ENCODE measurements at places on chromosomes 5 and 9.

GRCh38 chr5:1780614-1780930, 19.1 kb downstream of the MRPL36 start:
- no peak for DNase-seq

DNA sequence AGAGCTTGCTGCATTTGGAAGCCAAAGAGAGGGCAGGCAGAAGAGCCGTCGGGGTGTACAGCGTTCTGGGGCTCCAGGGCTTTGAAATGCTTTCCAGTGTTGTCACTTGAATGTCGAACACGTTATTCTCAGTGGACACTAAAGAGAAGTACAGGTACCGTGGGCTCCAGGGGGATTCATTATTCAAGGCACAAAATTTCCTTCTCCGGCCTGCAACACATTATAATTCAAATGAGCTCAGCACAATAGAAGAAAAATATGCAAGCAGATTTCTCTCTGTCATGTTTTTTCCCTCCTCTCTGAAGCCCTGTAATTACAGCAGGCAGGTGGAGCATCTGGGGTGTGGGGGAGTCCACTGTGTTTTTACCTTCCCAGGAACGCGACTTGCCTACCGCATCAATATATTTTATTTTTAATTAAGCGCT, 293.1 kb downstream of the ZSWIM6 start:
- no peak for DNase-seq

GRCh38 chr9:78713614-78714405, 416.9 kb downstream of the PSAT1 start:
- no peak for DNase-seq

DNA sequence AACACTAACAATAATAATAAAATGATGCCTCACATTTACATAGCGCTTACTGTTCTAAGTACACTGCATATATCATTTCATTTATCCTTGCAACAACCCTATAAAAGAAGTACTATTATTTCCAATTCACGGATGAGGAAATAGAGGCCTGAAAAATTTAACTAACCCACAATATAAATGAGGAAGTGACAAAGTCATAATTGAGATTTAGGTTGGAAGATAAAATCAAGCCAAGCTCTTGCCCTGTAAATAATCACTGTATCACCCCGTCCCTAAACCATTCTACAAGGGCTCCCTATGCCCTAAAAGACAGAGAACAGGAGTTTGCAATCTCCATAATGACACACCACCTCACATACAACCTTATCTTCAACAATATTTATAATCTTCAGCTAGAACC, 49.6 kb downstream of the STRBP start:
- no peak for DNase-seq

GRCh38 chr9:14362175-14362574, 48.2 kb upstream of the NFIB start:
- DNase-seq: no peak

- DNase-seq: peak; percentile 51
Measured at GRCh38 chr9:20683351-20684034, 566 bp upstream of the FOCAD start.

GRCh38 chr9:77987081-77987656, 44.4 kb downstream of the GNAQ start:
- no peak for DNase-seq

DNA sequence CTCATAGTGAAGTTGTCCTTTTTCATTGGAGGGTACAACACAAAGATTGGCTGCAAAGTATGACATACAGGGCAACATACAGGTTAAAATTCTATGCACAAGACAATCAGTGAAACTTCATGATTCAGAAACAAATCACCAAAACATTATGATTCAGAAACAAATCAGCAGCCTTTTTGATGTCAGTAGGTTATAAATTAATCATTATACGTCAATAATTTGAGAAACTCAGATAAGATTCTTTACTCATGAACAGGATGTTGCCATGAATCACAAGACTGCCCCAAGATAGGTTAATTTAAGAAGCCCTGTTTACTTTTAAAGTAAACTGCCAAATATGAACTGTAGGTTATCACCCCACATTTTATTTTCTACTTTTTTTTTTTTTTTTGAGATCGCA, 62.2 kb upstream of the IL33 start:
- no peak for DNase-seq

- no peak for DNase-seq
Measured at GRCh38 chr9:82154573-82154972, 166.0 kb downstream of the SPATA31D1 start.

GRCh38 chr9:94692601-94693000, 33.9 kb upstream of the AOPEP start:
- peak; percentile 47 for DNase-seq

- no peak for DNase-seq
Measured at GRCh38 chr9:33921967-33922895, 105.3 kb downstream of the UBE2R2 start.

- DNase-seq: no peak
Measured at GRCh38 chr9:4836676-4837075, 43.9 kb downstream of the RCL1 start.

DNA sequence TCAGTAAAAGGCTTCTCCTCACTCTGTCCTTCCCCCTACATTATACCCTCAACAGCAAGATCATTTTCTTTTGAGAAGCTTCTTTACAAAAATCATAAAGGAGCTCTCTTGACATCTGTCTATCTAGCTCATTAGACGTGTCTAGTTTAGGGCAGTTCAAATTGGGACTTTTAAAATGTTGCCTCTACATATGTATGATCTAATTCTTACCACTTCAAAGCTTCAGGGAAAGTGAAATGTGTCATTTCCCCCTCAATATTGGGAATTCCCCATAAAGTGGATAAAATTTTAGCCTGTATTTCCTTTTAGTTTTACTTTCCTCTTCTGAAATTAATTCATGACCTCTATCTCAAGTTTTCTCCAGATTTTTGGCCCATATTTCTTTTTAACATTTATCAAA, 323.7 kb downstream of the ARRDC3 start:
- DNase-seq: no peak

DNA sequence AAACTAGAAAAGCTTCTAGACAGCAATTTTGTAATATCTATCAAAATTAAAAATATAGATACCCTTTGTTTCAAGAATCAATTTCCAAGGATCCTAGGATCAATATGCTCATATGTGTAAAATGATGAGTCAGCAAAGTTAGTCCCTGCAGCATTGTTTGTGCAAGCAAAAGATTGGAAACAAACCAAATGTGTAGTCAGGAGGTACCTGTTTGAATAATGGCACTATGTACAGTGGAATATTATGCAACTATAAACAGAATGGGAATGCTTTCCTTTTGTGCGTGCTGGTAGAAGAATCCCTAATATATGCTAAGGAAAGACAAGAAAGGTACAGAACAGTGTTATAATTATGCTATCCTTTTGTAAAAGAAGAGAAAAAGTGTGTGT, 58.5 kb upstream of the PJA2 start:
- no peak for DNase-seq

GRCh38 chr5:31396611-31397295, 135.1 kb downstream of the DROSHA start:
- no peak for DNase-seq

GRCh38 chr9:136047775-136048559, 47.1 kb downstream of the NACC2 start:
- no peak for DNase-seq

DNA sequence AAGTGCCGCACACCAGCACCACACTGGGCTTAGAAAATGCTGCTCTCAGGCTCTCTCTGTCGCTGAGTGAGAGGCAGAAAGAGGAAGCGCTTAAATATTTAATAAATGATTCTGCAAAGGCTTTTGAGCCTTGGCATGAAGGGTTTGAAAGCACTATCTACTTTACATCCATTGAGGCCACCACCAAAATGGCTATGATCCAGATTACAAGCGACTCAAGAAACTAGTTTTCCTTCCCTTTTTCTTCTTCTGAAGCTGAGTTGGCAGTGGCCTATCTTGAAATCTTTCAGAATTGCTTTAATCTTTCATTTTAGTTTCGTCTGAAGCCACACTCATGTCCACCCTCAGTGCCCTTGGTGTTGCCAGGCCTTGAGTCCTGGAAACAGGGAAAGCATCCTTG, 59.5 kb downstream of the EBF1 start:
- no peak for DNase-seq

DNA sequence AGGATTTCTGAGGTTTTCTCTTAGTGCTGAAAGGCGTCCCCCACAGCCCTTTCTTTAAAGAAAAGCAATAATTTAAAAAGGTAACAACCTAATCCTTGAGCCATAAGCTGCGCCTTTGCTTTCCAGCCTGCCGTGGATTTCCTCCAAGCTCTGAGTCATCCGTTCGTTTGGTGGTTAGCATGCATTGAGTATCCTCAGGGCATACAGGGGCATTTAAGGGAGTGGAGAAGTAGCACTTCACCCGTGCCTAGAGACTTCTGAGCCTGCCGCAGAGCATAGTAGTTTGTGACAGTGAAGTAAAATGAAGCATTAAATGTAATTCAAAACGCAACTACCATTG, 892 bp upstream of the TNC start:
- DNase-seq: peak; percentile 88

DNA sequence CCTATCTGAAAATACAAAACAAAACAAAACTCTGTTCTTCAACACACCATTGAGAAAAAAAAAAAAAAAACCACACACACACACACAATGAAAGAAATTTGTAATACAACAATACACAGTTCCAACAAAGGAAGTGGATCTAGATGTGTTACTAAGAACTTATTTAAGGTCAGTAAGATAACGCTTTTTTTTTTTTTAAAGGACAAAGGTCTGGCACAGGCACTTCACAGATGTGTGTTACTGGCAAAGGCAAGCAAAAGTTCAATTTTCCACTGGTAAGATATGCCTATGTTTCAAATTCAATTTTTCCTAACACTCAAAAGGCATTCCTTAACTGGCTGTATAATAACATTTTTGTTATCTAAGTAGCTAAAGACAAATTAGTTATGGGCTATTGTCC, 3.6 kb downstream of the RFK start:
- no peak for DNase-seq

- DNase-seq: no peak
Measured at GRCh38 chr5:55620009-55620765, 85.4 kb upstream of the PLPP1 start.

DNA sequence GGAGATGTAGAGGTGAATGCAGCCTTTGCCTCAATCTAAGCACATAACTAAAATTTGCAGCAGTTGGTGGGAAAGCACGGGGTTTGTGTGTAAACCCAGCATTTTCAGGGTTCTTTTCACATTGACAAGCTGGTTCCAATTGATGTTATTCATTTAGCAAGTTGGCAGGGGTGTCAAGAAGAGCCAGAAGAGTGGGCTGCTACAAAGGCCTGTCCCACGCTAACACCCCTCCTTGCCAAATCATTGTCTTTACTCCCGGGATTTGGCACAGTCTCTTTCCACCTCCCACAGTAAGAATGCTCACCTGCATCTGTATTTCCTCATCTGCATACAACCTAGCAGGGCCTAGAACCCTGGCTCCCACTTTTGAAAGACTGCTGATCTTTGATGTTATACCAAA, 11.8 kb downstream of the RGMB start:
- no peak for DNase-seq

- DNase-seq: no peak
Measured at GRCh38 chr5:121292664-121293063, 559.0 kb upstream of the FTMT start.

DNA sequence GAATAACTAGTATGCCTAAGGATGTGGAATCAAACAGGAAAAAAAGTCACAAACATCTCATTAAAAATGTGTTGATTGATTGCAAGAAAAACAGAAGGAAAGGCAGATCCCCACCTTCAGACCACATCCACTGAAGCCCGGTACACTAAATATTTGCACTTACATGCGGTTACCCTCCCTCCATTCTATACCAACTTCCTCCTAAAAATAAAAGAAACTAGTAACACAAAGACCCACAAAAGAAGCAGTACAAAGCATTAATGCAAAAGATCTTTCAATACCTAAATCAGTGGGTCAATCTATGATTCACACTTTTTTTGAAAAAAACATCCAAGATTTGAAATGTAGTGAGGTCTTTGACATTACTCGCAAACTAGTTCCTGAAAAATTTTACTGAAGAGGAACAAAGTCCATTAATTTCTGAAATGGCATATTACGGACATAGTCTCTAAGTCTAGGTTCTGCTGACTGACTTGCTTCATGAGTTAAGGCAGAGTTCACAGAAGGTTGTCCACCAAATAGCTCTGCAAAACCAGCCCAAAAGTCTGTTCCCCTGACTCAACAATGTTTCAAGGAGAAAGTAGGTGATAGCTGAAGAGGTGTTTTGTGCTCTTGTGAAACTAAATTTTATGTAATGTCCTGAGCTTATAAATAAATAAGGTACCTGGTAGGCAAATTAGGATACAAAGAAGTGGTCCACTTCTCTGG, 100.7 kb downstream of the PAM start:
- DNase-seq: no peak

- peak; percentile 9 for DNase-seq
Measured at GRCh38 chr9:136409557-136410455, 608 bp downstream of the ENTR1 start.

DNA sequence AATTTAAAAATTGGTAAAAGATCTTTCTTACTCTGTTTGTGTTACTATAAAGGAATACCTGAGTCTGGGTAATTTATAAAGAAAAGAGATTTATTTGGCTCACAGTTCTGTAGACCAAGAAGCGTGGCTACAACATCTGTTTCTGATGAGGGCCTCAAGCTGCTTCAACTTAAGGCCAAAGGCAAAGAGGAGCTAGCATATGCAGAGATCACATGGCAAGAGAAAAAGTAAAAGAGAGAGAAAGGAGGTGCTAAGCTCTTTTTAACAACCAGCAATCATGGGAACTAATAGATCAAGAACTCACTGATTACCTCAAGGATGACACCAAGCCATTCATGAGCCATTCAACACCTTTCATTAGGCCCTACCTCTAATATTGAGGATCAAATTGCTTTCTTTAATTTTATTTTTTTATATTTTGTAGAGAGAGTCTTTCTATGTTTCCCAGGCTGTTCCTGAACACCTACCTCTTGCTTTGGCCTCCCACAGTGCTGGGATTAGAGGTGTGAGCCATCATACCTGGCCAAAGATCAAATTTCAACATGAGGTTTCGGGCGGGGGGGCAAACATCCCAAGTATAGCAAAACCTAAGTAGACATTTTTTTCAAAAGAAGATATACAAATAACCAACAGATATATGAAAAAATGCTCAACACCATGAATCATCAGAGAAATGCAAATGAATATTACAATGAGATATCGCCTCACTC, 16.0 kb upstream of the SHC3 start:
- DNase-seq: no peak

- DNase-seq: no peak
Measured at GRCh38 chr5:175363300-175363699, 80.7 kb downstream of the DRD1 start.

- no peak for DNase-seq
Measured at GRCh38 chr9:127886401-127886972, 9.0 kb upstream of the AK1 start.

DNA sequence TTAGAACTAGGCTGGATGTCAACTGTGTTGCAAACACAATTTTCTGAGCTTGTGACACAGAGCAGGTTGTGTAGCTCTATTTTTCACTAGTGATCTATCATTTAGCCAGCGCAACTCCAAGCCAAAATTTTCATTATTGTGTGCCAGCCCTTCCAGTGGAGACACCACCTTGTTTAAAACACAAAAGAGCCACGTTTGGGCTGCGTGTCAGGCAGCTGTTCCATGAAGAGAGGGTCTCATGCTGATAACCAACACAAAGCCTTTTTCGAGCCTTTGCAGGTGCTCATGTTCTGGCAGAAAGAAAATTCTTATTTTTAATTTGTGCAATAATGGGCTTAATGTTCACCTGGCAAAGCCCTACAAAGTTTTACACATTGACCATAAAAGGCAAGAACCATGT, 237.6 kb upstream of the RGMB start:
- no peak for DNase-seq

- no peak for DNase-seq
Measured at GRCh38 chr5:63596254-63596653, 366.0 kb downstream of the HTR1A start.

Data from DMS79 treated with DMSO at 0.1 percent for 48 hours (cell line).